ENCODE measurements at places on chromosomes 3 and 15. TPM values are rescaled to one million over a fixed set of nuclear protein-coding genes. Genes with fewer than 3 reads are reported as not detected.

Gene GNAT1
- polyA plus RNA-seq = 2.3 TPM

- DNase-seq = no peak
Observed at GRCh38 chr3:100002599-100003350, 111.5 kb downstream of the FILIP1L start.

Gene RBMS3
- polyA plus RNA-seq = 5.6 TPM

GRCh38 chr3:32376115-32376514 is 15.5 kb upstream of the CMTM7 start:
- no peak for DNase-seq

GRCh38 chr3:11288021-11288491 is 15.9 kb downstream of the ATG7 start:
- no peak for DNase-seq

Gene SNTN
- 2.3 TPM for polyA plus RNA-seq

- DNase-seq = peak; percentile 30
Observed at GRCh38 chr15:38128341-38128781, 124.3 kb upstream of the SPRED1 start.

Gene CPLX3
- polyA plus RNA-seq = 3.6 TPM

- no peak for DNase-seq
Observed at GRCh38 chr3:195447201-195447600, 4.4 kb upstream of the ACAP2 start.

Gene SEMA5B
- 2.0 TPM for polyA plus RNA-seq

DNA sequence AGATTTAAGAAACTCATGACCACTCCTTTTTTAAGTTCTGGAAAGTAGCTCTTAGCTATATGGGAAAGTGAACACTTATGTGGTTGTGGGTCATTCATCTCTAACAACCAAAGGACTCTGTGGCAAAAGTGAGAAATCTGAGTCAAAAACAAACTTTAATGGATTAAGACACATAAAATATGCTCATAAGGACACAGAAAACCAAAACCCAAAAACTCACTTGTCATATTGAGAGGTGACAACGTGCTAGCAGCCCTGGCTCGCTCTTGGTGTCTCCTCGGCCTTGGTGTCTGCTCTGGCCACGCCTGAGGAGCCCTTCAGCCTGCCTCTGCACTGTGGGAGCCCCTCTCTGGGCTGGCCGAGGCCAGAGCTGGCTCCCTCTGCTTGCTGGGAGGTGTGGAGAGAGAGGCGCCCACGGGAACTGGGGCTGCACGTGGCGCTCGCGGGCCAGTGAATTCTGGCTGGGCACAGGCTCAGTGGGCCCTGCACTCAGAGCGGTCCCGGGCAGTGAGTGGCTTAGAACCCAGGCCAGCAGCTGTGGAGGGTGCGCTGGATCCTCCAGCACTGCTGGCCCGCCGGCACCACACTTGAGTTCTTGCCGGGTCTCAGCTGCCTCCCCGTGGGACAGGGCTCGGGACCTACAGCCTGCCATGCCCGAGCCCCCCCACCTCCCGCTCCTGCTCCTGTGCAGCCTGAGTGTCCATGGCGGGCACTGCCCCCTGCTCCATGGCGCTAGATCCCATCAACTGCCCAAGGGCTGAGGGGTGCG is 30.3 kb upstream of the SKIL start:
- DNase-seq = no peak

DNA sequence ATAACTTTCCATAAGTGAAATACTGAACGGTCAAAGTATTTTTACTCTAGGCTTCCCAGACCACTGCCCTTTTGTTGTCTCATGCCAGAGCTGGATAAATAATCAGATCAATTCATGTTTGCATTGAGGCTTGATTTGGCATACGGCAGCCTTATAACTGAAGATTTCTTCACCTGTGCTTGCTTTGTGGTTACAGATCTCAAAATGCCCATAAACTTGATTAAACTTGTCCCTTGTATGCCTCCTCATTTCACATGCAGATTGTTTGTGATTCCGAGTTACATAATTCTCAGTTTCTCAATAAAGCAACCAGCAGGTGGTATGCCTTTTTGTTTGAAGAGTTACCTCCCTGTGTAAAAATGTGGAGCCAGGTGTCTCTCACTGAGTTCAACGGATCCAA is 211.4 kb upstream of the LRIG1 start:
- no peak for DNase-seq

- no peak for DNase-seq
Observed at GRCh38 chr3:116939091-116939490, 229.5 kb downstream of the TUSC7 start.

DNA sequence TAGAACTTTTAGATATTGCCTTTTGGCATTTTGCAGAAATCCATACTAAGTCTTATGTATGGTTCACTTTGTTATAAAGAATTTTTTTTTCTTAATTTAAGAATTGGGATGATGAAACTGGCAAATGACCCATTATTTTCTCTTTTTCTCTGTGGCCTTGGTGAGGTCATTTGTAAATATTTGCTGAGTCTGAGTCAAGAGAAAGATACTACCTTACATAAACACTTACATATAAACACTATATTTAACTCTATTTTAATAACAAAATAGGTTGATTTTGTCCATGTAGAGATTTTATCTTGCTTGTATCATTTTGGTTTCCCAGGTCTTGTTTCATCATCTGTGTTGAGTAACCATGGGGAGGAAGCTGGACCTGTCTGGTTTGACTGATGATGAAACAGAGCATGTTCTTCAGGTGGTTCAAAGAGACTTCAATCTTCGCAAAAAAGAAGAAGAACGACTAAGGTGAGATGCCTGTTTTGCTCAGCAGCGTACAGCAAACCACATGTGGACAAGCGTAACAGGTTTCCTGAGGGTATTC is 91.1 kb downstream of the MYRIP start:
- no peak for DNase-seq

DNA sequence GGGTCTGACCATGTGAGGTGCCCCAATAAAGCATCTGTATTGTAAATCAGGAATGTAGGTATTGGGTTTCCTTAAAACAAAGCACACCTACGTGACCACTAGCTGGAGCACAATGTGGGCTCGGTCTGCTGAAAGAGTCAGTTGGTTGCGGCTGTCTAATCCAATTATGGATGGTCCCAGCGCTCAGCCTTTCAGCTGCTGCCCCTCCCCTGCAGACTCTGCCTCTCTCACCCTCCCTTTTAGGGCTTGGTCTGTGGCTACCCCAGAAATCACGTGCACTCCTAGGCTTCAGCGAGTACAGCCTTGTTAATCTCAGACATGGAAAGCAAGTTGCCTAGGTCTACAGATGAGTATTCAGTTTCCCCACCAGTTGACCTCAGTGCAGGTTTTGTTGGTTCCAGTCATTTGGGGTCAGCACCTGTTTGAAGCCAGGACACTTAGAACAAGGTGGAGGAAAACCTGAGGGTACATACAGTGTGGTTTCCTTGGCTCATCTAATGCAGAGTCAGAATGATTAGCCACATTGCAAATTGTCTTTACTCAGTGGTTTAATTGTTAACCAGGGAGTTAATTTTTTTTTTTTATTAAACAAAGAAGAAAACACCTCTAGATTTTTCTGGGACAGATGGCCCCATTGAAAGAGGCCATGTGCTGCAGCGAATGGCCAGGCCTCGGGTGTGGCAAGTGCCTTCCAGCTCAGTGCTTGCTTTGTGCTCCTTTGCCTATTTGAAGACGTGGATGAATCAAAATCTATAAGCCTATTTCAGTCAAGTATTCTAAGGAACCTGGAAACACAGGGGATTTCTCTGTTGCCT is 137.7 kb downstream of the IGF1R start:
- no peak for DNase-seq
